Foreskin keratinocyte (primary cell): ENCODE measurements at places on chromosomes 13 and 19. TPM values are rescaled to one million over a fixed set of nuclear protein-coding genes. Genes with fewer than 3 reads are reported as not detected.

LIN7B gene
- total RNA-seq: 2.4 and 3.0 TPM in 2 replicates

TSKS gene
- total RNA-seq: 0.10 and 0.18 TPM in 2 replicates

P2RY11 gene
- total RNA-seq: 5.3 and 6.3 TPM in 2 replicates

KLF2 gene
- total RNA-seq: 0.32 and 0.65 TPM in 2 replicates

REXO1 gene
- 21.6 and 23.8 TPM in 2 replicates for total RNA-seq

LACC1 gene
- 6.7 and 8.3 TPM in 2 replicates for total RNA-seq

WDFY2 gene
- 21.5 and 23.6 TPM in 2 replicates for total RNA-seq

TMEM38A gene
- total RNA-seq: 1.3 and 1.6 TPM in 2 replicates

ZNF547 gene
- 1.7 and 3.2 TPM in 2 replicates for total RNA-seq

EFNB2 gene
- 65.1 and 66.2 TPM in 2 replicates for total RNA-seq

KIR2DL1 gene
- not detected in 2 replicates for total RNA-seq

ZNF573 gene
- total RNA-seq: 4.2 and 4.4 TPM in 2 replicates

ZNF442 gene
- 0.78 and 0.99 TPM in 2 replicates for total RNA-seq

KIR3DL2 gene
- not detected in 2 replicates for total RNA-seq

NFILZ gene
- total RNA-seq: not detected in 2 replicates

ZNF614 gene
- total RNA-seq: 8.1 and 9.0 TPM in 2 replicates

POU2F2 gene
- total RNA-seq: 34.4 and 37.3 TPM in 2 replicates

PCDH17 gene
- not detected in 2 replicates for total RNA-seq

RYR1 gene
- total RNA-seq: 0.56 and 0.78 TPM in 2 replicates

RINL gene
- total RNA-seq: 8.3 and 8.7 TPM in 2 replicates

ARID3A gene
- 9.0 and 9.4 TPM in 2 replicates for total RNA-seq

SIGLEC11 gene
- total RNA-seq: not detected in 2 replicates

ZNF677 gene
- total RNA-seq: 8.7 and 11.3 TPM in 2 replicates

NOSIP gene
- 66.3 and 69.4 TPM in 2 replicates for total RNA-seq

RNF113B gene
- not detected in 2 replicates for total RNA-seq

ZNF568 gene
- 5.1 and 6.2 TPM in 2 replicates for total RNA-seq

KLK12 gene
- total RNA-seq: 0.17 TPM in 1 of 2 replicates, not detected in the other

KEAP1 gene
- total RNA-seq: 58.4 and 59.2 TPM in 2 replicates

EEF1AKMT1 gene
- total RNA-seq: 7.7 and 10.2 TPM in 2 replicates

SPTBN4 gene
- total RNA-seq: 0.56 and 0.92 TPM in 2 replicates

KL gene
- not detected in 2 replicates for total RNA-seq

WDR62 gene
- total RNA-seq: 9.6 and 12.6 TPM in 2 replicates

CD33 gene
- total RNA-seq: not detected in 2 replicates

KLK10 gene
- total RNA-seq: 23.5 and 104 TPM in 2 replicates

NLRP4 gene
- total RNA-seq: not detected in 2 replicates

ATXN8OS gene
- not detected in 2 replicates for total RNA-seq

TINCR gene
- total RNA-seq: 0.46 and 1.1 TPM in 2 replicates

TTYH1 gene
- total RNA-seq: not detected in 2 replicates

APOC1 gene
- total RNA-seq: 6.6 and 7.2 TPM in 2 replicates

CYP4F11 gene
- total RNA-seq: 0.10 and 0.21 TPM in 2 replicates

HS6ST3 gene
- 0.07 and 0.10 TPM in 2 replicates for total RNA-seq

OLFM2 gene
- total RNA-seq: 1.1 and 1.2 TPM in 2 replicates

LYL1 gene
- total RNA-seq: 1.9 and 2.1 TPM in 2 replicates

OVOL3 gene
- not detected in 2 replicates for total RNA-seq

SRRM5 gene
- total RNA-seq: 0.04 and 0.14 TPM in 2 replicates

USP12 gene
- total RNA-seq: 19.6 and 21.1 TPM in 2 replicates

ATP1A3 gene
- 0.14 TPM in 1 of 2 replicates, not detected in the other for total RNA-seq

DMKN gene
- total RNA-seq: 264 and 272 TPM in 2 replicates

BRSK1 gene
- 3.1 and 3.6 TPM in 2 replicates for total RNA-seq
